ENCODE measurements at places on chromosomes 13 and 19.

- DNase-seq, result no peak
These were observed 102.4 kb downstream of the KCTD12 start for GRCh38 chr13:76783798-76784197.

DNA sequence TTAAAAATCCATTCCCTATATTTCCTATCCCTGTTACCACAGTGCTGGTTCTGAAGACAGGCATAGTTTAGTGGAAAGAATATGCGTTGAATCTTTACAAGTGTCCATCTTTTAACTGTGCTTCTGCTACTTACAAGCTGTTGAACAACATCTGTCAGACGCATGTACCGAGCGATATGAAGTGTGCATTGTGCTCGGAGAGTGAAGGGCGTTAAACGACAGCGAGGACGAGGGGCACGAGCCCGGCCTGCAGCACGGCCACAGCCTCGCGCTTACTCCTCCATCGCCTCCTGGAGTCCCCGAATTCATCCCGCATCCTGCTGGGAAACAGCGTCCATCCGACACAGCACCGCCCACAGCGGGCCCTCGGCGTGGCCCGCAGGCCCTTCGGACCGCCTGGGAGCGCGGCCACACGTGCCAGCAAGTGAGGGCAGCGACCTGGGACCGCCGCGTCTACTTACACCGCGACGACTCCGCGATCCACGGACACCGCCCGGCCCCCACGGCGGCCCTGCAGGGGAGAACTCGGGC, 514 bp downstream of the PCID2 start:
- DNase-seq, result peak; percentile 57

- DNase-seq, result no peak
These were observed 1660.3 kb downstream of the EFNB2 start for GRCh38 chr13:104875038-104875754.

- DNase-seq, result no peak
These were observed 469 bp downstream of the ABHD17A start for GRCh38 chr19:1884719-1885334.

GRCh38 chr13:48567515-48568369, 34.9 kb upstream of the RCBTB2 start:
- DNase-seq, result peak; percentile 25

GRCh38 chr19:8487137-8487851, 15.1 kb downstream of the PRAM1 start:
- DNase-seq, result no peak

DNA sequence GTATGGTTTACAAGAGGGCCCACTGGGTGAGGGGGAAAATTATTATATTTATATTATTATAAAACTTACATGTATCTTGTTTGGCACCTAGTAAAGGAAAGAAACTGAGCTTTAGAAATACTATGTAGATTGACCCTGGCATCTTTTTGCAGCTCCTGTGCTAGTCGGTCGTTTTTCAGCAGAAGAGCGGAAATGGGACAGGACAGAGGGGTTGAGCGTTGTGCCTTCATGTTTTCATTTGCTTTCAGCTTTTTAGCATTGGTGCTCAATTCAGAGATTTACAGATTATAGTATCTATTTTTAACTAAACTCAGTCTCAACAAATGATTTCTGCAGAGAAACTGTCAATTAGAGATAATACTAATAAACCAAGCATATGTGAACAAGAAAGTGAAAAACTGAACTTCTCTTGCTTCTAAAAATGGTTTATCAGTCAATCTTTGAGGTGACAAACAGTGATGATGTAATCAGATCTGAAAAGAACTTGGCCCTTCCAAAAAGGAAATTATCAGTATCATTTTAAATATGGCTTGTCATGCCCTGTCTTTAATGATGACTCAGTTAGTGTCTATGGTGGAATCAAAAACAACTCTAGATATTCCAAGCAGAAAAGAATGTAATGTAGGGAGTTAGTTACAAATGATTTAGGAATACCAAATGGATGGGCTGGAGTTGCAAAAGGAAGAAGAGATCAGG, 56.9 kb upstream of the KCTD4 start:
- DNase-seq, result peak; percentile 42

DNA sequence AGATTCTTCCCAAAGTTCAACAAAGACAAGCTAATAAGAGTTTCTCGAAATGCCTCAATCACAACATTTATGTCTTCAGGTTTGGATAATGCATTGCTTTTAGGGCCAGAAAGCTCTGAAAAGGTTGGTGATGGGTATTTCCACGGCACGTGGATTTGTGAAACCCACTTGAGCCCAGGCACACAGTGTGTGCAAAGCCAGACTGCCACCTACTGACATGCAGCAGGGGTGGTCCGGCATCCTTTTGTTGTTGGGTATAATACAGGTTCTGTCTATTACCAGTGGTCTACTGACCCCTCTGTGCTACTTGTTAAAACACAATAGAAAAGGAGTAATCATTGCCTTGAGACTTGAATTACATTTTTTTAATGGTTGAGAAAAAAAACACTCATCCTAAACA, 225.6 kb downstream of the RAP2A start:
- peak; percentile 21 for DNase-seq

GRCh38 chr19:5828661-5829566, 10.6 kb downstream of the FUT6 start:
- DNase-seq, result no peak

DNA sequence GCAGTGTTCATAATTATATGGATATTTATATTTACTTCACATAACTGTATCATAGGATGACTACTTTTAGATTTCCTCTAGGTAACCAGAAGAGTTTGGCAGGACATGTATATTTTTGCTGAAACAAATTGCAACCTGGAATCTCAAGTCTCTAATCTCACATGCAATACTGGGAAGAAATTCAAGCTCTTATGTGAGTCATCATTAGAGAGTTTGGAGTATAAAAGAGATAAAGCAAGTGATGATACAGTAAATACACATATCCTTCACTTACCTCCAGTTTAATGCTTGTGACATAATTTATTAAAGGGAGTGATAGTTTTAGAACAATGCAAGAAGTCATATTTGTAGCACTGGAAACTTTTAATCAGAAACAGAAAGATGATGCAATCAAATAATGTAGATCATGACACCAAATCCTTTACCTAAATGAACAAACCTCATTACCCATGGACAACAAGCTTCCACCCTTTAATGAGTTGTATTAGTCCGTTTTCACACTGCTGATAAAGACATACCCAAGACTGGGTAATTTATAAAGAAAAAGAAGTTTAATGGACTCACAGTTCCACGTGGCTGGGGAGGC, 15.8 kb upstream of the OR7A17 start:
- DNase-seq, result no peak

DNA sequence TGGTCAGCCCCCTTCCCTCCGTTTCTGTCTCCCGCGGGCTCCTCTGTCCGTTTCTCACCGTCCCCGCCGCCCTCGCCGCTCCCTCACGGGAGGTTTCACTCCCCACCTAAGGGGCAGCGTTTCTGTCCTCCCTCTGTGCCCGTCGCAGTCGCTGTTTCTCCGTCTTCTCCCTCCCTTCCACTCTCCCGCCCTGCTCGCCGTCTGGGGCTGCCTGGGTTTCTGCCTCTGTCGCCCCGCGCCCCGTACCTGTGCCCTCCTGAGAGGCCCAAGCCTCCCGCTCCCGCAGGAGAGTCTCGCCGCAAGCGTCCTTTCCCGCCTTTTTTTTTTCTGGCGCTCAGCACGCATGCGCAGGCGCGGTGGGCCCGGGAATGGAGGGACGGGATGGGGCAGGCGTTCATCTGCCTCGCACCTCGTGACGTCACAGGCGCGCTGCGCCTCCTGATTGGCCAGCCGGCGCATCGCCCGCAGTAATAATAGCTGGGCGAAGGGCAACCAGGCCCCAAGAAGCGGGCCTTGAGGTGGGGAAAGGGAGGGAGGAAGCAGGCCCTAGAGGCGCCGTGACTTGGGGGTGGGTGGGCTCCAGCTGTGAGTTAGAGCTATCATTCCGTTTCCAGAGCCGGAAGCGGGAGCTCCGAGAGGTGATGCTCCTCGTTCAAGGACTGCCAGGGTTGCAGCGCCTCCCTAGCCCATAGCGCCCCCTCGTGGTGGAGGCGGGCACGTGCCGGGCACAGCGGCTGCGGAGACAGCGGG, 15.4 kb downstream of the SSC5D start:
- peak; percentile 88 for DNase-seq

- DNase-seq, result no peak
These were observed 1033.6 kb downstream of the SLITRK5 start for GRCh38 chr13:88704600-88705275.

DNA sequence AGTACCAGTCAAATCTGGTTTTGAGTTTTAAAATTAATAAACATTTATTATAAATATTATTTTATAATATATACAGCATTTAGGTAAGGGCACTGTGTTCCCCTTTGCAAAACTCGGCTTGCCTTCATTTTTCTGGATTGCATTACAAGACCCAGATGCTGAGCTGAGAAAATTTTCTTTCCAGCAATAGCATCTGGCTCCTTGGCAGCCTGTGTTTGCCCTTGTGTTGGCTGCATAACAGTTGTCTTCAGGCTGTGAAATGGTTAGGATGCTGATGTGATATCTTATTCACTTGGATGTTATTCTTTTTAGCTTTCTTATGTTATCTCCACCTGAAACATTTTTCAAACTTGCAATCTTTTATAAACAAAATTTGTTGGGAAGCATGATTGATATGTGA, 784.4 kb downstream of the DACH1 start:
- no peak for DNase-seq

GRCh38 chr19:41265395-41266153, 1.4 kb downstream of the HNRNPUL1 start:
- DNase-seq, result peak; percentile 25

DNA sequence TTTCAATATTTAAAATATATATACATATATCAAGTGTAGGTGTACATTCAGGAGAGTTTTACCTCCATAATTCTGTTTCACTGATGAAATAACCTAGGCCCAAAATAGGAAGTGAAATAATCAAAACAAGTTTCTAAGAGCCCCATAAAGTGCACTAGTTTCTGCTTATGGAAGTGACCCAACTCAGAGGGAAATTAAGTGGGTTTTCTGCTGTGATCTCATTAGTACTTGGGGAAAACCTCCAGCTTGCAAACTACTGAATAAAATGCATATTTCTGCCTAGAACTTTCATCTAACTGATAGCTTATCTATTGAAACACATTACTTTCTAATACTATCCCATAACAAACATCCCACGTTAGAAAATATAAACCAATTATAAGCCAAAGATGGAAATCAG, 45.4 kb upstream of the MIR17HG start:
- no peak for DNase-seq

DNA sequence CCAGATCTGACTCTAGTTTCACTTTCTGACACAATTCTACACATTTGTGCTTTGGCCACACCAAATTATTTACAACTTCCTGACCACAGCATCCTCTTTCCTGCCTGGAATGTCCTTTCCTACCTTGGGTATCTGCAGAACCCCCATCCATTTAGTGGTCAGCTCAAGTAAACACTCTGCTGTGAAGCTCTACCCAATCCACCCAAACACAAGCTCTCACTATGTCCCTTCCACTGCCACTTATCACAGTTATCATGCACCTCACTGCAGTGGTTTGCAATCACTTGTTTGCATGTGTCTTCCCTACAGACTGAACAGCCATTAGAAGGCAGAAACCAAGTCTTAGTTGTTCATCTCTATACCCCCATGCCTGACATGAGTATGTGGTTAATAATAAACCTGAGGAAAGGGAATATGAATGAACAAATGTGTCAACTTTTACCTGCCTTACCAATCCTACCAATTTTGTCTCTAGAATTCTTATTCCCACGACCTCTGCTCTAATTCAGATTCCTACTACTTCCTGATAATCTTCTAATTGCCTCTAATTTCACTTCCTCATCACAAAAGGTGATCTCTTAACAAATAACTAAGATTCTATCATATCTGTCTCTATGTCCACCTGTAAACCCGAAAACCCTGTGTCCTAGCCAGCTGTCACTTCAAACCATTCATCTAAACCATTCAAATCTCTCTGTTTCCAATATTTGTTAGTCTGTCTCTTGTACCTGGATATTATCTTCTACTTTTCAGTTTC, 25.1 kb downstream of the LNX2 start:
- DNase-seq, result no peak

DNA sequence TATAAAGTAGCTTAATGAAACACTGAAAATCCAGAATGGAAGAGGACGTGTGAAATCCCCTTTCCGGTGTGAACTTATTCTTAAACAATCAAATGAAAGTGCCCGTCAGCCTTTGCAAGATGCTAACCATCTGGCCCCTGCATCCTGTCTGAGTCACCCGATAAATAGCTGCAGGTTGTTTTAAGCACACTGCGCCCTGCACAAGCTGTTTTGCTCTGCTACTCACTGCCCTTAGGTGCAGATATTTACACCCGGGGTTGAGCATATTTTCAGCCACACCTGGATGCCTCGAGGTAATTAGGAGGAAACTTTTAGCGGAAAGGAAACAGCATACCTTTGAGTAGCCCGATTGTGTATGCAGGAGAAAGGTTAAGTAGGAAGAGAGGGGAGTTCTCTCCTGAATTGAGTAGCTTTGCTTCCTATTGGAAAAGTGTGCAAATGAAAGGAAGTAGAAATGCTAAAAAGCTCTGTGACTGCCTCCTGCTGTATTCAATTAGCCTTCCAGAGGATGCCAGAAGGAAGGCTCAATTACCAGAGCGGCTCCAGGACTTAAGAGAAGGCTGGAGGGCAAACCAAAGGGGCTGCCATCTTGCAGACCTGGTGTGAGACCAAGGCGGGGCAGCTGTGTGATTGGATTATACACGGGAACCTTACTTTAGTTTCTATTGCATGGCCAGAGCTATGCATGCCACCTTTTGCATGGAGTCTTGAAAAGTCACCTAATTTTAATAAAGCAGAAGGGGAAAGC, 42.5 kb downstream of the IRS2 start:
- DNase-seq, result peak; percentile 63

DNA sequence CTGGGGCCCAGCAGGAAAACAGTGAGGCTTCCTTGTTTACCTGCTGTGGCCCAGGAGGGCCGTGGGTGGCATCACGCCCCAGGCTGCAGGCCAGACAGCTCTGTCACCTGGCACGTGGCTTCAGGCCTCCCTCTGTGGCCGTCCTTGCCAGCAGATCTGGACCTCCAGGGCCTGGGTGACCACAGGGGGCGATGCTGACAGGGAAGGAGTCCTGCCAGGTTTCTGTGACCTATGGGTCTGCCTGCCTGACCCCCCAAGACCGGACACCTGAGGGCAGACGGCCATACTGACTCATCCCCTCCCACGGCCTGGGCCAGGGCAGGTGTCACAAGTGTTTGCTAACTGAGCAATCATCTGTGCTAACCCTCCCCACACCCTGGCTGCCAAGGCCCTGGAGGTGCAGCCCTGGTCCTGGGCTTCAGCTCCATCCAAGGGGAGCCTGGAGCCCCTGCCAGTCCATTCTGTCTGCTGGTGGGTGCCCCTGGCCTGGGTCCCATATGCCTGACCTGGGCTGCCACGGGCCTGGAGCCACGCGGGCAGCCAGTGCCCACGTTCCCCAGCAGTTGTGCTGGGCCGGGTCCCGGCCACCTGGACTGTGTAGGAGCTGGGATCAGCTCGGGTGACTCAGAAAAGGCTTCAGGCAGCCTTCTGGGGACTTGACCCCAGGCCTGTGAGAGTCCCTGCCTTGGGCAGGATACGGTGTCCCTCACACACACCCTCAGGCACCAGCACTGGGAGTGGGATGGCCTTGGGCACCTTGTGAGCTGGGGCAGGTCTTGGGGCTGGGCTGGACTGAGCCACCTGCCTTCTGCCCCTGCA, 3.7 kb downstream of the CDC34 start:
- peak; percentile 23 for DNase-seq

- DNase-seq, result no peak
These were observed 118.7 kb downstream of the POSTN start for GRCh38 chr13:37479916-37480315.

All from fibroblast of mammary gland (primary cell).